ENCODE measurements at places on chromosomes 12 and 14.
A peak's percentile ranks its signal among the peaks of the same experiment; 100 is the strongest.

DNA sequence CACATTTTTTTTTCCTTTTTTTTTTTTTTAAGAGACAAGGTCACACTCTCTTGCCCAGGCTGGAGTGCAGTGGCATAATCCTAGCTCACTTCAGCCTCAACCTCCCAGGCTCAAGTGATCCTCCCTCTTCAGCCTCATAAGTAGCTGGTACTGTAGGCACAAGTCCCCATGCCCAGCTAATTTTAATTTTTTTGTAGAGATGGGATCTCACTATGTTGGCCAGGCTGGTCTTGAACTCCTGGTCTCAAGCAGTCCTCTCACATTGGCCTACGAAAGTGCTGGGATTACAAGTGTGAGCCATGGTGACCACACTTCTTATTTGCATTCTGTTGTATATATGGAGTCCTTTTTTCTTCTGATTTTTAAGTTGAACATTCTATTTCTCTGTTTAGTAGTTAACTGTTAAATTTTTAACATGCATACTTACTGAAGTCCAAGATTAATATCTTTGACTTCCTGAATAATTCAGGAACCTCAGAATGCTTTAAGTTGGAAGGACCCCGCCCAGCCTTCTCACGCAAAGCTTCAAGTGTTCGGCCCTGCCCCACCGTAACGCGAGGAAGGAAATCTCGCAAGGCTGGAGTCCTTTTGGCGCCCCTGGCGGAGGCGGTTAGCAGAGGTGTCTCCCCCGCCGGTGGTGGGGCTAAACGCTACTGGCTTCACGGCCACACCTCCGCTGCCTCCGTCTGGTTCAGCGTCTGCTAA is 21.6 kb downstream of the SPATS2 start:
- peak; percentile 37 for DNase-seq

GRCh38 chr12:121050725-121051124 is 11.7 kb upstream of the OASL start:
- DNase-seq: no peak

- no peak for DNase-seq
These were observed 27.9 kb upstream of the EID3 start for GRCh38 chr12:104275689-104276088.

DNA sequence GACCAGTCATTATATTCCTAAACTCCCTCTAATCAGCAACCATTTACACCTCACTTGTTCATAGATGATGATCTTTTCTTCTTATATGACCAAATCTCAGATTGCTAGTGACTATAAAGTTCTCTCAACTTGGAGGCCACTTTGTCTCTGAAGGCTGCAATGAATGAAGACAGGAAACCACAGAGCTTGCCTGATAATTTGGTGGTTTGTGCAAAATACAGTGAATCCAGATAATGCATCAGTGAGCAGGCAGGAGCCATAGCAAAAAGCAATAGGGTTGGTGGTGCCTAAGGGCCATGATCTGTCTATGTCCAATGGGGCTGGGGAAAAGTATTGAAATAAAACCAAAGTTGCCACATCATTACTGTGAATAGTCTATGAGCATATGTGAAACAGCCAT is 123.8 kb upstream of the LRFN5 start:
- DNase-seq: no peak

DNA sequence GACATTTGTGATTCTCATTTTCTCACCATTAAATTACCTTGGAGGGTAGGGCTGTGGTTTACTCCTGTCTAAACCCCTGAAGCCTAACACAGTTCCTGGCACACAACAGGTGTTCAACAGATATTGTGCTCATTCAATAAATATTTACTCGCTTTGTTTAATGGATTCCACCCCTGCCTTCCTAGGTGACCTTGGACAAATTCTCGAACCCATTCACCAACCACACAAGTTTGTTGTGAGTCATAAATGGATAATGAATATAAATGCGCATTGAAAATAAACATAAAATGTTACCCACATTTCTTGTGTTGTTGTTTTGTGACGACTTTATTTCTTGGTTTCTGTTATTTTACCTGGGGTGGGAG is 362 bp upstream of the TSFM start:
- DNase-seq: no peak

DNA sequence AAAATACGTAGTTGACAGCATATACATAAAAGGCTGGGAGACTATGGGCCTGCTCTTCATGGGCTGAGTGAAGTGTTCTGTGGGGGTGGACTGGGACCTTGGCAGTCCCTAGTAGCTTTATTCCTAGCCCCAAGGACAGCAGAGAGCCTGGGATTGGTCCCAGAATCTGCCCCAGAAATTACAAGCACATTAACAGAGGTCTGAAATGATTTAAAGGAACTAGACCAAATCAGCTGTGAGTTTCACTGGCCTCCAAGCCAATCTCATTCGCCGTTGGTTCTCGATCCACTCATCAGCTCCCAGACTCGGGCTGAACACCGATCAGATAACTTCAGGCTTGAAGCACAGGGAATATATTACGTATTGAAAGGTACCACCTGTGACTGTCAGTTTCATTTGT is 77.0 kb upstream of the PSMC1 start:
- no peak for DNase-seq

GRCh38 chr12:101501410-101501995 is 26.4 kb downstream of the SPIC start:
- no peak for DNase-seq

DNA sequence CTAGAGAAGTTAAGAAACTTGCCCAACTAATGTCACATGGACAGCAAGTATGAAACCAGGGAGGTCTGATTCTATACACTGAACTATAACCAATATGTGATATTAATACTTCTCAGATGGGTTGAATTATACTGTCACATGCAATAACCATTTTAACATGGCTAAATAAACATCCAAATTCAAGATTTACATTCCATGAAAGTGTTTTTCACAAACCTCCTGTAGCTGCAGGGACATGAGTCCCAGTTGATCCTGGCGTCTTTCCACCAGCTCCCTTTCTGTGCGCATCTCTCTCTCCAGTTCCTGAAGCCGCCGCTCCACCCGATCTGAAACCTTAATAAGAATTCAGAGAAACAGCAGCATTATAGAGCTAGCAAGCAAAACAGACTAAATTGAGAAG is 79.0 kb downstream of the CEP128 start:
- DNase-seq: no peak

DNA sequence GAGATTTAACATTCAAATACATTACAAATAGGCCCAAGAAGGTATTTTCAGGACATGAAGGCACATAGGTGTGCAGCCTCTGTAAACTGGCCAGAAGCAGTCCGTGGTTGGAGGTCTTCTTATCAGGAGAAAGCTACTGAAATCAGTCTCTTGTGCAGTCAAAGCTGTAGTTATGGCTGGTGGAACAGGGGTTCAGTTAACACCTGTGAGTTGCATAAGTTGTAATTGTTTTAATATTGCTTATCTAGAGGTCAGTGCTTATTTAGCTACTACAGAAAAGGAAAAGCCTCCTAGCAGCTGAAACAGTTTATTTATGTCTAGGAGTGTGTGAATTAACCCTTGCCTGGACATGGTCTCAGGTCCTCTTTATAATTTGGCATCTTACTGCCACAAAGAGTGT is 377.6 kb upstream of the MDGA2 start:
- no peak for DNase-seq

- no peak for DNase-seq
These were observed 58.8 kb downstream of the GALC start for GRCh38 chr14:87934185-87934584.

GRCh38 chr12:129662234-129662633 is 241.6 kb downstream of the TMEM132D start:
- no peak for DNase-seq

DNA sequence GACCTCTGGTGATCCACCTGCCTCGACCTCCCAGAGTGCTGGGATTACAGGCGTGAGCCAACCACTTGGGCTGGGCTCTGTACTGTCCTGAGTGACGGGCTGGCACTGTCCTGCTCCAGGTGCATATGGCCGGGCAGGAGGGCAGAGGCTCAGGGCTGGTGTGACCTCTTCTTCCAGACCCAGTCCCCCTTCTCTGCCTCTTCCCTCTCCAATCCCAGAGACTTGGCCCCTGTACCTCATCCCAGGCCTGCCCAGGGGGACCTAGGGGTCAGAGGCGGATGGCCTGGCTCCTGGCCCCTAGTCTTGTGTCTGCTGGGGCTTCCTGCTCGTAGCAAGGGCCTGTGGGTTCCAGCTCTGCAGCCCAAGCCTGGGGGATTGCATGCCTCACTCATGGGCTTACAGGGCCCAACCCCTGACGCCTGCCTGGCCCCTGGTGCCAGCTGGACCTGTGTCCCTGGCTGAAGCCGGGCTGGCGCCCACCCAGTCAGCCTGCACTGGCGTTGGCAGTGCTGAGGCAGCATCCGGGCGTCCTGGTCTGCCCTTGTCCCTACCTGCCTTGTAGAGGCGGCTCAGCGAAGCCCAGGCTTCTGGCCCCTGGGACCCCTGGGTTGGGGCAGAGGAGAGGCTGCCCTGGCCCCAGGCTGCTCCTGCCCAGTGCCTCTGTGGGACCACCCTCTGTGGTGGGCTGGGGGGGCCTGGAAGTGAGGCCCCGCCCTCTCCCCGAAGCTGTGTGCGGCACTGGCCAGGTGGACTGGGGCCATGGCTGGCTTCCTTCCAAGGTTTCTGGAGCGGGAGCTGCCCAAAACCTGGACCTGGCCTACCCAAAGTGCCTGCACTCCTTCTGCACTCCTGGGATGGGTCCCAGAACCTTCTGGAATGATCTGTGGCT is 4.3 kb downstream of the TEDC1 start:
- DNase-seq: no peak

- no peak for DNase-seq
These were observed 200.2 kb downstream of the ITPR2 start for GRCh38 chr12:26632756-26633155.

GRCh38 chr12:52752516-52752915 is 24.6 kb downstream of the KRT76 start:
- DNase-seq: no peak

- no peak for DNase-seq
These were observed 81.2 kb downstream of the BCL11B start for GRCh38 chr14:99190696-99191394.

DNA sequence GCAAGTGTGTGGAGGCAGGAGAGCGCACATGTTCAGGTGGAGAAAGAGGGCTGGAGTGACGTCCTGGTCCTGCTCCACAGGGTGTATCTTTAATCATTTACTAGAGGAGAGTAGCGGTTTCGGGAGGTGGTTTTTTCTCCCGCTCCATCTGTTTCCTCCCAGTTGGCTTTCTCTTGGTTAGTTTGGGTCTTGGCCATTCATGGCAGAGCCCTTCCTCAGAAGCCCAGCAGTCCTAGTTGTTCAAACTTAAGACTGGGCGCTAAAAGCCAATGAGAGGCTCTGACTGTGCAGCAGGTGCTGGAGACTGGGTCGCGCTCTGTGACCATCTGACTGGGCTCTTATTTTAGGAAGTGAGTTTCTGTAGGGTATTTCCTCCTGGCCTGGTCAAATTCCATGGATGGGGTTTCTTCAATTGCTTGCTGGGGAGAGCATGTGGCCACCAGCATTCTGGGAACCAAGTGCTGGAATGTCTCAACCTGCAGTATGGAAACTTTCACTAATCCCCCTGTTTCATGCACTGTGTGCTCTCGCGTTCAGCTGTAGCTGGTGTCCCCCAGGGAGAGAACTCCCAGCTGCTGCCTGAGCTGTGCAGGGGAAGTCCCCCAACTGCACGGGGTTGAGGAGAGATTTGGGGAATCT is 27.4 kb upstream of the TSPAN9 start:
- DNase-seq: no peak

GRCh38 chr12:5085896-5086295 is 42.2 kb downstream of the KCNA5 start:
- no peak for DNase-seq

- DNase-seq: no peak
These were observed 184.3 kb upstream of the RTL1 start for GRCh38 chr14:101087614-101088394.

DNA sequence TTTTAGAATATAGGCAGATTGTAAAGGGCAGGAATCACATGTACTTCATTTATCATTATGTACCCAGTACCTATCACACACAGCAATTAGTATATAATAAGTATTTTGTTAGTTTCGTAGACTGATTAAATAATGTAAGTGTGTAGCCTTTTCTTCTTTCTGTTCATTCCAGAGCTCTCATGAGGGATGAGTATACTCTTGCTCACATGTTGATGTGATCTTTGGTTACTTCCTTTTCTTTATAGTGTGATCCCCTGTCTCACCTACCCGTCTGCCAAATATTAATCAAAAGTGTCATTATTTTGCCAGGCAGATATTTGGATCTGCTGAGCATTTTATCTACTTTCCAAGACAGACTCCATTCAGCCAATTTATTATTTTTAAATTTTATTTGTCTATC is 156.1 kb downstream of the PCNX1 start:
- DNase-seq: no peak

- no peak for DNase-seq
These were observed 51.4 kb downstream of the ERH start for GRCh38 chr14:69346710-69347109.

- no peak for DNase-seq
These were observed 98.6 kb downstream of the GPATCH2L start for GRCh38 chr14:76250302-76250701.

DNA sequence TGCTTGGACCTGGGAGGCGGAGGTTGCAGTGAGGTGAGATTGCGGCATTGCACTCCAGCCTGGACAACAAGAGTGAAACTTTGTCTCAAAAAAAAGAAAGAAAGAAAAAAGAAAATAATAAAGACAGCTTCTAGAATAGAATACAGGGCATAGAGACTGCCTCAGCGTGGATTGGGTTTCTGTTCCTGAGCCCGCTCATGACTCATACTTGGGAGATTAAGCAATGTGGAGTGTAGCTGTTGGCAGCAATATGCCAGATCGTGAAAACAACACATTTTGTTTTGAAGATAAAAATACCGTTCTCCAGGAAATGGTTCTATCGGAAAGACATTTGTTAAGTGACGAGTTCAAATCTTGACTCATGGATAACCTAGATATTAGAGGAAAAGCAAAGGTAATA is 67.2 kb downstream of the GLT1D1 start:
- no peak for DNase-seq

GRCh38 chr12:123148655-123149054 is 2.2 kb downstream of the PITPNM2 start:
- DNase-seq: no peak

- no peak for DNase-seq
These were observed 17.3 kb downstream of the KRT7 start for GRCh38 chr12:52250048-52250990.

GRCh38 chr12:33634544-33634943 is 194.9 kb upstream of the SYT10 start:
- DNase-seq: no peak

DNA sequence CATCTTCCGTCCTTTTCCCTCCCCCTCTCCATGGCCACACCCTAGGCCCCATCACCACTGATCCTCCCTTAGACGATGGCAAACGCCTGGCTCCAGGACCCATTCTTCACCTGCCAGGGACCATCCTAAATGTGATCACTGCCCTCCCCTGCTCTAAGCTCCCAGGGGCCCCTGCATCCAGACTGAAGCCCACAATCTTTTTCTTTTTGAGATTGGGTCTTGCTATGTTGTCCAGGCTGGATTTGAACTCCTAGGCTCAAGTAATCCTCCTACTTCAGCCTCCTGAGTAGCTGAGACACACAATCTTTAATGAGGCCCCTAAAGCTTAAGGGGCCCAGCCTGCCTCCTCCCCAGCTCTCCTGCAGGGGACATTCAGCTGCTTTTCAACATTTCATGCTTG is 15.3 kb downstream of the RBM19 start:
- DNase-seq: no peak

Measured in stimulated activated naive B cell treated with anti-CD40 and anti-IgM and Interleukin-4, amounts not matched to agents 10 μg/mL and 1 μg/mL and 100 μg/mL, for 72 hours (primary cell).